ENCODE measurements at places on chromosomes 7 and 10.
A peak's percentile ranks its signal among the peaks of the same experiment; 100 is the strongest.

- DNase-seq, result no peak
Observed at GRCh38 chr7:6607651-6608051, 7.8 kb upstream of the ZNF853 start.

- DNase-seq, result no peak
Observed at GRCh38 chr7:30915751-30916150, 4.1 kb downstream of the AQP1 start.

- no peak for DNase-seq
Observed at GRCh38 chr7:115211171-115211570, 289.3 kb downstream of the MDFIC start.

DNA sequence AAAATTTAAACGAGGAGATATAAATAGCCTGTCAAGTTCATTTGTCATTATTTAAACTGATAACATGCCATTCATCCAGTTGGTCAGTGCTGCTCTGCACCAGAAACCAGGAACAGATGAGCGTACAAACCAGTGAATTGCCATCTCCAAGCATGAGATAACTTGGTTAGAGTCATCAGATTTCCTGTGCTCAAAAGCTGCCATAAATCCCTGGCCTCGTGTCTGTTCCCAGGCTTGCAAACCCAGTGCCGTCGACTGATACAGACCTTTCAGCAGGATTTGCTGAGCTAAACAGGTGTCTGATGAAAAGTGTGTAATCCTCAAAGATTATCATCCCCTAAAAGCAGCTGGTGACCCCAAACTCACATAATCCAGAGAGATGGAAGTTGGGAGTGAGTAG lies 96.0 kb upstream of the SAMD8 start:
- no peak for DNase-seq

- DNase-seq, result peak; percentile 7
Observed at GRCh38 chr7:113086431-113086888, at the start of gene GPR85. GPR85 (minus strand) TSS chr7:113086827; CDS start chr7:113084721, 2,106 bp downstream.

GRCh38 chr10:103648251-103648635 lies 154.7 kb downstream of the NEURL1 start:
- no peak for DNase-seq

- DNase-seq, result no peak
Observed at GRCh38 chr7:149868623-149869290, 5.0 kb upstream of the ATP6V0E2 start.

GRCh38 chr10:18334116-18334867 lies 194.1 kb downstream of the CACNB2 start:
- DNase-seq, result no peak

GRCh38 chr7:132200141-132200540 lies 376.1 kb downstream of the PLXNA4 start:
- no peak for DNase-seq

DNA sequence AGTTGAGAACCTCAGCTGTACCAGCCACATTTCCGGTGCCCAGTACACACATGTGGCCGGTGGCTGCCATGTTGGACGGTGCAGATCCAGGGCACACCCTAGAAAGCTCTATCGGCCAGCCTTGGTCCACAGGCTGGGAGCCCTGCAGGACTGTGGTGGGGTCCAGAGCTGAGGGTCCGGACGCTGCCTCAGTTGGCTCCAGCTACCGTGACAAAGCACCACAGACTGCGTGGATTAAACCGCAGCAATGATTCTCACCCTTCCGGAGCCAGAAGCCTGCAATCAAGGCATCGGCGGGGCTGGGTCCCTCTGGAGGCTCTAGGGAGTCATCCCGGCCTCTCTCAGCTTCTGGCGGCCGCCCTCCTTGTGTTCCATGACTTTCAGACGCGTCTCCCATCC lies 50.1 kb downstream of the PDGFA start:
- DNase-seq, result no peak

- DNase-seq, result no peak
Observed at GRCh38 chr7:21194936-21195335, 232.9 kb upstream of the SP4 start.

GRCh38 chr10:127157089-127157488 lies 39.3 kb downstream of the INSYN2A start:
- no peak for DNase-seq

DNA sequence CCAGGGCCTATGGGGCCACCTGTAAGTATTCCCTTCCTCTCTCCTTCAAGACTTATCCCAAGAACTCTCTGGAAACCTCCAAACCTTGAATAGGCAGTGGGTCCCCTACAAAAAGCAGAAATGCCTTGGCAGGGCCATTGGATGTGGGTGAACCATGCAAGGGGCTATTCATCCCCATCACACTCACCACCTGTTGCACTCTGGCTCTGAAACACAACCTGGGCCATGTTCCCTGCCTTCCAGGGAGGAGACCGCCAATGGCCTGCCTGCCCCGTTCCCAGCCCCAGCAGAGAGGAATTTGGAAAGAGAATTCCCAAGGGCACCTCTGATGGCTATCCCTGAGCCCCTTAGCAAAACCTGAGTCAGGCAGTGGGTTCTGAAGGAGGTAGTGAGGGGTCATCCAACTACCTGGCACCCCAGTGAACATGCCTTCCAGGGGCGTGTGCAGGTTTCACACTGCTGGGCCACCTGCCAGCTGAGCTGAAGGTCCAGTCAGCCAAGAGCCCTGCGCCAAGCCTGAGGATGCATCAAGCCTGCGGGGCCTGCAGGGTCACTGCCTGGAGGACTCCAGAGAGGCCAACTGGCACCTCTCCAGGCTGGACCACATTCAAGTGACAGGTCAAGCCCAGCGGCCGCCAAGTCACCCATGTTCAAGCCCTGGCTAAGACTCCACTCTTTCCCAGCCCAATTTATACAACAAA lies 101.3 kb downstream of the COL13A1 start:
- no peak for DNase-seq

DNA sequence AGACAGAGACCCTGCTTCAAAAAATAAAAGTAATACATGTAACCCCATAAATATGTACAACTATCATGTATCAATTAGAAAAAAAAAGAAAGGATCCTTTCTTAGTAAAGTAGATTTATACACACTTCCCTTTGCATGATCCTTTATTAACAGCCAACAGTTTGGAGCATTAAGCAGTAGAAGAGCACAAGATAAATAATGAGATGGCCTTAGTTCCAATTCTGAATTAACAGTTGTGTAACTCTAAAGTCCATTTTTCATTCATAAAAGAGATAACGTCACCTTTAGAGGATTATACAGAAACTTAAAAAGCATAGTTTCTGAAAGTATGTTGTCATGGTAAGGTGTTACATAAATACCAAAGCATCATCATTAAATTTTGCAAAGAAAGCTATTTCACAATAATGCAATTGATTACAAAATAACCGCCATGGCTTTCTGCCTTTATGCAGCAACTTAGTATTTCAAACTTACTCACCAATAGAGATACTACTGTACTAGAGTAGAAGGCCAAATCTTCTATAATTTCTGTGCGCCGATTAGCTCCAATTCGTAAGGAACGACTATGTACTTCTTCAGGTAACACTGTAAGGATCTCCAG lies 40.3 kb downstream of the TNPO3 start:
- no peak for DNase-seq

GRCh38 chr10:8053446-8054243 lies 843 bp upstream of the GATA3 start:
- DNase-seq, result peak; percentile 70

GRCh38 chr10:60086421-60086820 lies 180.1 kb upstream of the CCDC6 start:
- no peak for DNase-seq

GRCh38 chr10:60237977-60238758 lies 151.5 kb downstream of the ANK3 start:
- peak; percentile 33 for DNase-seq

- no peak for DNase-seq
Observed at GRCh38 chr10:3946234-3947229, 161.5 kb upstream of the KLF6 start.
